ENCODE measurements at places on chromosomes 12 and 14. TPM values are rescaled to one million over a fixed set of nuclear protein-coding genes. Genes with fewer than 3 reads are reported as not detected.

- no peak for DNase-seq
Measured at GRCh38 chr12:12947902-12948301, 4.1 kb downstream of the GPRC5D start.

DNA sequence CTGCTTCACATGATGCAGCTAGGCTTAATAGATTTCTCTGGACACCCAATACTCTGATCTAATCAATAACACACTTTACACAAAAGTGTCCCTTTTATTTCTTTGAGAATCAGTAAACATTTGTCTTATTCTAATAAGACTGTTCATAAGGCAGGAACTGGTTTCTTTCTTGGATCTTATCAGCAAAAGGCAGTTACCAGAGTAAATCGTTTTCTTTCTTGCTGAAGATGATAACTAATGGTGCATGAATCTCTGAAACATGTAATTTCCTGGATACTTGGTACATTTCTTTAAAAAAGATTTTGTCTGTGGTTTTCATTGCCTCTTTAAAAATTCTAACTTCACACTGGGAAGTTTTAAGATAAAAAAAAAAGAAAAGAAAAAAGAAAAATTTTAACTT is 39.6 kb downstream of the WIF1 start:
- DNase-seq = no peak

GRCh38 chr12:55733021-55733555 is 4.3 kb upstream of the CD63 start:
- DNase-seq = no peak

AJUBA gene
- polyA plus RNA-seq = 36.2 TPM

PDE3A gene
- 0.67 TPM for polyA plus RNA-seq

SELPLG gene
- 2.8 TPM for polyA plus RNA-seq

Data from SK-N-SH (cell line).